NCI-H2107 (cell line): ENCODE measurements at places on chromosomes 11 and 22.

- no peak for DNase-seq
These were observed 11.0 kb upstream of the NRIP3 start for GRCh38 chr11:9014826-9015225.

- no peak for DNase-seq
These were observed 235.6 kb upstream of the NCAM1 start for GRCh38 chr11:112725636-112726035.

GRCh38 chr11:130635937-130636630 lies 187.6 kb downstream of the ADAMTS15 start:
- no peak for DNase-seq

GRCh38 chr11:2521081-2521732 lies 76.4 kb downstream of the KCNQ1 start:
- no peak for DNase-seq

- DNase-seq: no peak
These were observed 4.4 kb downstream of the SLC2A11 start for GRCh38 chr22:23862103-23862502.

GRCh38 chr11:22432291-22433093 lies 94.3 kb downstream of the SLC17A6 start:
- DNase-seq: peak; percentile 84

DNA sequence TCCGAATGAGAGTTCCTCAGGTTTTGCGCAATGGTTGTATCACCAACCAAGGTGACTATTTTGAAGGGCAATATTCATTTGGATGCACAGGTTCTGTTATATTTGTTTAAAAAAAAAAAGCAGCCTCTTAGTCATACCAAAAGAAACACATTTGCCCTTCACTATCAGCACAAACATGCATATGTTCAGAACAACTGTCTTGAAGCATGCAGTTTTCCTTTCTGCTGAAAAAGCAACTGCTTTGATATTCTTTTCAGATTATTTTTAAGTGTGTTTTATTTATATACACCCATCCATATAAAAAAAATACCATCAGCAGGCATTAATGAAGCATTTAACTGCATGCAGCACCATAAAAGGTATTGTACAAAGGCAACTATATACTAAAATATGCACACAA lies 67.8 kb downstream of the RBFOX2 start:
- DNase-seq: no peak

DNA sequence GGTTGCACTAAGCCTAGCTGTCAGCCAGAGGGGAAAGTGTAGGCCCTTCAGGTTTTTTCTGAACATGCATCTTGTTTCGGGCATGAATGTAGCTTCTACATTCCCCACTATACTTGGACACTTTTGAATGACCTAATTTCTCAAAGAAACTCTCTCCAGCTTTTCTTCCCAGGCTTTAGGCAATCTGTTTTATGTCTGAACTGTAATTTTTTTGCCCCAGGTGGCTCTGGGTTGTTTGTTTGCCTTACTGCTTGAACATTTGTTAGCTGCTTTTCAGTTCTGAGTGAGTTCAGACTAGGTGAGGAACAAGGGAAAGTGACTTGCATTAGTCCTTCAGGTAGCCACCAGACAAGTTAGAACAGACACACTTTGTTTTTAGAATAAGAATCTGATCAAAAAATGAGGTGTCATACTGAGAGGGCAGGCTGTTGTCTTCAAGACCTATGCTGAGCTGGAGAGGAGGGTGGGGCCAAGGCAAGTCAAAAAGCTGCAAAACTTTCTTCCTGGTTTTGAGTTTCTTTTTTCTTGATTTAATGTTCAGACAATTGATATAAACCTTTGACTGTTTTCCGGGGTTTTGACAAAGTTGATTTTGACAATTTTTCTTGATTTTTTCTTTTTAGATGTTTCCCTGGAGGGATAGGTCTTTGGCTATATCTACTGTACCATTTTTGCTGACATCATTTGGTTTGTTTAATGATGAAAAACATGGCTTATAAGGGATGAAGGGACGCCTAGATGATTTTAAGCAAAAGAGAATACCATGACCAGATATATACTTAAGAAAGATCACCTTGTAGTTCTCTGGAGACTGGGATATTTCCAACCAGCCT lies 182.8 kb downstream of the WNT11 start:
- DNase-seq: no peak

- no peak for DNase-seq
These were observed 32.1 kb downstream of the FAM168A start for GRCh38 chr11:73565804-73566203.

- DNase-seq: no peak
These were observed 60.5 kb downstream of the BCR start for GRCh38 chr22:23240639-23241389.

- no peak for DNase-seq
These were observed 38.2 kb downstream of the TRIOBP start for GRCh38 chr22:37734964-37735451.

- no peak for DNase-seq
These were observed 345.6 kb downstream of the DLG2 start for GRCh38 chr11:85281550-85281949.

- DNase-seq: no peak
These were observed 90.6 kb downstream of the CCDC83 start for GRCh38 chr11:85945788-85946187.

GRCh38 chr11:111601636-111601978 lies 642 bp upstream of the SIK2 start:
- no peak for DNase-seq

DNA sequence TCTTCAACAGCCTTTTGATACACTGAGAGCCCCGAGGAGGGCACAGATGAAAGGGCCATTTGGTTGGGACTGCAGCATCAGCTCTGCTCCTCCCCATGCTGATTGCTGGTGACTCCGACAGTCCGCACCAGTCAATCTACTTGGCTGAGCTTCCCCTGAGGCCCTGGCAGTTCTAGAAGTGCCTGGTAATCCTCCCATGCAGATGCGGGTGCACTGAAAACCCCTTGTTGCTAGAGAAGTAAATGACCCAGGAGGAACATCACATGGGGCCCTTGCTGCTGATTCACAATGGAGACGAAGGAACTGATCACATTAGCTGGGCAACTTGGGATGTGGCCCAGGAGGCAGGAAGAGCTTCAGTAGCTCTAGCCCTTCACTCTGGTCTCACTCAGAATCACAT lies 35.2 kb upstream of the RIC3 start:
- no peak for DNase-seq

DNA sequence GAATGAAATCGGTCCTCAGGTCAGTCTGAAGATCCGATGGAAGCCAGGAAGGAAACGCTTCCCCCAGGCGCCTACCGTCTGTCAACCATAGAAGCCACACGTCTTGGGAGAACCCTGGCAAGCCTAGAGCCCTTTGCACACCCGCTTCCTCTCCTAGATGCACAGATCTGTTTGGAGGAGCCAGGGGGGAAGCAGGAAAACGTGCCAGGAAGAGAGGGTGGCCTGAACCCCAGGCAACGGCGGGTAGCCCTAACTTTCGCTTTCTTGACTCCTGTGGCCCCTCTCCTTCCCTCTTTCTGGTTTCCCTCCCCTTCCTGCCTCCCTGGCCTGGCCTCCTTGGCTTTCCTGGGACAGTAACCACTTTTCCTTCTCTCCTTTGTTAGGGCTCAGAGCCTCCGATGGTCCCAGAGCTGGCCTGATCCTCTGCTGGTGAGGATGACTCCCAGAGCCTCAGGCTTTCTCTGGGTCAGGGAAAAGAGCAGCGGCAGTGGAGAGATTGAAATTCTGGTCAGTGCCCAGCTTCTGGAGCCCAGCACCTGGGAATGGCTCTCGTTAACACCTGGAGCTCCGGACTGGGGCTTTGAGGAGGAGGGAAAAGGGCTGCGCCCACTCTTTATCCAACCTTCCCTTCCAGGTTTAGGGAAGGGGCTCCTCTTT lies 2.1 kb downstream of the FXYD6 start:
- no peak for DNase-seq

DNA sequence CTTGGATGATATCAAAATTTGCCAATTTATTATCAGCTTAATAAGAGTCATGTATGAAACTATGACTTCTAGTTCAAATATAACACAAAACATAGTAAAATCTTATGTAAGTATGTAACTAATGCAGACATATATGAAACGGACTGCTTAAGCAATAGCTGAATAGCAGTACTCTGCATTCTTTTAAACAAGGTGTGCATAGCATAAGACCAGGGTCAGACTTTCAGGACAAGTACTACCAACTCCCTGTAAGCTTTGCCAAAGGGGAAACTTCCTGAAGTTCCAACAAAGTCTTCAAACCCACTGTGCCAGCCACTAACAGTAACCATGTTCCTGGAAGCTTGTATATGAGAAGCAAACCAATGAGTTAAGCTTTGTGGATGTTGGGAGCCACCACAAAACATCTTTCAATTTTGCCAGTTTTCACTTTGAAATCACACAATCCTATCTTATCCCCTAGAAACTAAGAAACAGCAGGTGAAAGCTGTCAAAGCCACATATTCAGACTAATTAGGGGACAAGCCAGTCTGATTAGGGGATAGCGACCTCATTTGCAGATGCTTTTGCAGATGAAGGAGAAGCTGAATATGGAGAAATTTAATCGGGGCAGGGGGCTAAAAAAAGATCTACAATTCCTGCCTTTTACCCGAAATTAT lies 13.3 kb downstream of the RBFOX2 start:
- no peak for DNase-seq

- DNase-seq: no peak
These were observed 67.1 kb downstream of the GRIK4 start for GRCh38 chr11:120578596-120579154.

- no peak for DNase-seq
These were observed 1.5 kb upstream of the PLCB3 start for GRCh38 chr11:64249563-64250414.

DNA sequence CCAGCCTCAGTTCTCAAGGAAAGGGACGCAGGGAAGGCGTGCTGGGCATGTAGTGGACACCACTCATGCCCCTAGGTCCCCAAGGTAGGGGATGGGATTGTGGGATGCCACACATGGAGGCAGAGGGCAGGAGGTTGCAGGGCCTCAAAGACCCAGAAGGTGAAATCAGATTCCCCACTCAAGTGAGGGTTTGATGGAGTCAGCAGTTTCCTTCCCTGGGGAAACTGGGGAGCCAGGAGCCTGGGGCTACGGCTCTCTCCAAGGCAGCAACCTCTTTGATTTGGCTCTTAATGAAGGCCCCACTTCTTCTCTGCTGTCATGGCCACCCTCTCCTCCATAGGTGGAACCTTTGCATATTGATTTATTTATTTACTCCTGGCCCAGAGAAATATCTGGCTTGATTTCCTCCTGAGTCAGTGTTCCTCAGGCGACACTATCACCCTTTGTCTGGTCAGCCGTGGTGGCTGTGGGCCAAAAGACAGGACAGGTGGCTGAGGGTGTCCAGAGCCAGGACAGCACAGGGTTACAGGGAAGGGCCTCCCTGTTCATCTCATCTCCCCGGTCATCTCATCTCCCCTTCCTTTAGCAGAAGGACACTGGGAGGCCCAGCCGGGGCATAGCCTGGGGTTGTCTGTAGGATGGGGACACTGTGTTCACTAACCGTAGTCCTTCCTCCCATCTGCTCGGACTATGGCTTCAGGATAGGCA lies 9.6 kb downstream of the GNAZ start:
- DNase-seq: no peak

DNA sequence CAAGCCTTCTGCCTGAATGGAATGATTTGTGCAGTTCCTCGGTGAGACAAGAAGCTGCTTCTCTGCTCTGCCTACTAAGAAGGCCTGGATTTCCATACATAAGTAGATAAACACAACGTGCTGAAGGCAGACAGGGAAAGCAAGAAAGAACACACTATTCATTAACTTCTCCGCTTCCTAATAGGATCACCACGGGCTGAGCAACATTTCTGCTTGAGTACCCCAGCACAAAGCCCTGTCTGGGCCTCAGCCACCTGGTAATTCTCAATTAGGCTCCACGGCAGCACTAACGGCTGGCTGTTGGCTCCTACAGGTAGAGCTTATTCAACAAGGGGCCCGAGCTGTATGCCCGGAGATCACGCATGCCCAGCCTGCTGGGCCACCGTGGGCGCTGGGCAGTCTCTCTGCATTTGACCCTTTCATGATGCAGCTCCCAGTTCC lies 1156.6 kb downstream of the TBC1D22A start:
- DNase-seq: no peak

GRCh38 chr11:73185680-73186293 lies 32.3 kb upstream of the P2RY2 start:
- DNase-seq: no peak

- no peak for DNase-seq
These were observed 3.8 kb downstream of the DCPS start for GRCh38 chr11:126307706-126308105.

- DNase-seq: no peak
These were observed 398.6 kb upstream of the DDI1 start for GRCh38 chr11:103637831-103638230.

- peak; percentile 28 for DNase-seq
These were observed 87.5 kb downstream of the RRM1 start for GRCh38 chr11:4181782-4182721.

DNA sequence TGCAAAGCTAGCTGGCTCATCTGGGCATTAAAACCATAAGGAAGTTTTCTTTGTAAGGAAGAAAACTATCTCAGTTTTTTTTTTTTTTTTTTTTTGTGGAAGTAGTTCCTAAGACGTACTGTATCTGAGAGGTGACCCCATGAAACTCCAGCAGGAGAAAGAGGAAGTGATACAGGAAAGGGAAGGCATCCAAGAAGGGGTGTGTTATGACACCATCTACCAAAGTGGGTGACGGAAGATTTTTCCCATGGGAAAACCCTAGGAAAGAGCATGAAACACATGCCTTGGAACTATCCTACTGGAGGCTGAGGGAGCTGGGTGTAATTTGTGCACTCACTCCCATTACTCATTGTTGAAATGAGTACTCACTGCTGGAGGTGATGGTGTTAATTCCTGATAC lies 63.8 kb upstream of the ARHGAP20 start:
- DNase-seq: no peak

DNA sequence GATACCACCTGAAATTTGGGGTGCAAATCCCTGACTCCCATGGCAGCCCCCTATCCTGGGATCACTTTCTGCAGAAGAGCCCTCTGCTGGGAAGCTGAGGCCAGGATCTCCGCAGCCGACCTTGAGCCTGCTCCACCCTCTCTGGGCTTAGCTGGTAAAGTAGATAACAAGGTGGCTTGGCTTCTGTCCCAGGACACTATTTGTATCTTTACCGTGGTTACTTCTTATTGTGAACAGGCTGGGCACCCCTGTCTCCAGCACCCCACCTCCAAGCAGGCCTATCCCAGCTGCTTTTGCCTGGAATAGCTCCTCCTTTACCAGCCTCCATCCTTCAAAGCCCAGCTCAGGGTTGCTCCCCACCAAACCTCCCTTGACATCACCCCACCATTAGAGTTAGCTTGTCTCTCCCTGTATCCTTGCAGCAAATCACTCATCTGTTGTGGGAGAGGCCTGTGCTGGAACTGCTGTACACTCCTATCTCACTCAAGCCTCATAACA lies 35.2 kb upstream of the P2RY2 start:
- DNase-seq: no peak

- DNase-seq: no peak
These were observed 47.2 kb downstream of the C11orf58 start for GRCh38 chr11:16785520-16786128.

- DNase-seq: peak; percentile 56
These were observed 8.6 kb downstream of the MRPL11 start for GRCh38 chr11:66429983-66430602.
